ENCODE measurements at places on chromosomes 13 and 19.

DNA sequence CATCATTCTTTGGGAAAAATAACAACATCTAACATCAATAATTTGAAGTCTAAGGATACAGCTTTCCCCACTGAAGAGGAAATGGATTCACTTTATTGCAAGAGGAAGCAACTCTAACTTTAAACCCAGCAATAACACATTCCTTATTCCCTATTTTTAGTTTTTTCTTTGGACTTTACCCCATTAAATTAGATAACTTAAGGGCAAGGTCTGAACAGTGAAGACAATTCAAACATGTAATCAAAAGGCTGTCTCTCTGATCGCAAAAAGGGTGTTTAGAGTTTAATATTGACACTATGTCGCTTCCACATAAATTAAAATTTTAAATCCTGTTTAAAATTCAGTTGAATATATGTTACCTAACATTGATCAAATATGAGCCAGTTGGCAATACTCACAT is 10.1 kb downstream of the EDNRB start:
- no peak for DNase-seq

- DNase-seq, result no peak
Observed at GRCh38 chr19:31139871-31140505, 209.2 kb downstream of the TSHZ3 start.

DNA sequence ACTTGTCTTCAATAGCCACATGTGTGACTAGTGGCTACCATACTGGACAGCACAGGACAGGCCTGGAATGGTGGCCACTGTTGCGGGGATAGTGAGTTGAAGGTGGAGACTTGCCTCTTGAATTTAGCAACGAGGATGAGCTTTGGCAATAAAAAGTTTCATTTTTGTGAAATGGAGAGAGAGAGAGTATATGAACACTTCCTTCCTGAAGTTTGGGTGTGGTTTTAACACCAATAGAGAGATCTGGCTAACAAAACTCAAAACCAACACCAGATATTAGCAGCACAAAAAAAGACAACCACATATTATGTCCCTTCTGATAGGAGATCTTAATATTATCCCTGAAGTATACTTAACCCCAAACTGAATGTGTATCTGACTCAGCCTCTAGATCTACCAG is 6.3 kb upstream of the LRFN3 start:
- DNase-seq, result no peak

DNA sequence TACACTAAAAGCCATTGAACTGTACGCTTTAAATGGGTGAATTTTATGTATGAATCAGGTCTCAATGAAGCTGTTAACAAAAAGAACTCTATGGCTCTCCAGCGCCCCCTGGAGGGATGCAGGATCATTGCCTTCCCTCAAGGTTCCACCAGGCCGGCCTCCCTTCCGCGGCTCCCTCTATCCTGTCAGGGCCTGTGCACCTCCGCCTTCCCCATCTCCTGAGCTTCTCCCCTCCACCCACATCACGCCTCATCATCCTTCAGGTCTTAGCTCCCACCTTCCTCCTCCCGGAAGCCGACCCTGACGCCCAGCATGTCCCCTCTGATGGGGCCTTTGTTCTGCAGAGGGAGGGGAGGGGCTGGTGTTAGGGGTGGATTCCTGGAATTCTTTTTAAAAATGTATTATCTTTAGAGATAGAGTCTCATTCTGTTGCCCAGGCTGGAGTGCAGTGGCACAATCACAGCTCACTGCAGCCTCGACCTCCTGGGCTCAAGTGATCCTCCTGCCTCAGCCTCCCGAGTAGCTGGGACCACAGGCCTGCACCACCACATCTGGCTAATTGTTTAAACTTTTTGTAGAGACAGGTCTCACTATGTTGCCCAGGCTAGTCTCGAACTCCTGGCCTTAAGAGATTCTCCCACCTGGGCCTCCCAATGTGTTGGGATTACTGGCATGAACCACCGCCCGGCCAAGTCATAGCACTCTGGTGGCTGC is 27.7 kb downstream of the MEIS3 start:
- DNase-seq, result no peak
